Activated CD4-positive, alpha-beta T cell treated with anti-CD3 and anti-CD28 coated beads, Interleukin-2, Interleukin-6, amounts not matched to agents 100 ng/mL and 50 ng/mL, durations not matched to agents 16 hours and 8 hours (primary cell): ENCODE measurements at places on chromosomes 13 and 19.

DNA sequence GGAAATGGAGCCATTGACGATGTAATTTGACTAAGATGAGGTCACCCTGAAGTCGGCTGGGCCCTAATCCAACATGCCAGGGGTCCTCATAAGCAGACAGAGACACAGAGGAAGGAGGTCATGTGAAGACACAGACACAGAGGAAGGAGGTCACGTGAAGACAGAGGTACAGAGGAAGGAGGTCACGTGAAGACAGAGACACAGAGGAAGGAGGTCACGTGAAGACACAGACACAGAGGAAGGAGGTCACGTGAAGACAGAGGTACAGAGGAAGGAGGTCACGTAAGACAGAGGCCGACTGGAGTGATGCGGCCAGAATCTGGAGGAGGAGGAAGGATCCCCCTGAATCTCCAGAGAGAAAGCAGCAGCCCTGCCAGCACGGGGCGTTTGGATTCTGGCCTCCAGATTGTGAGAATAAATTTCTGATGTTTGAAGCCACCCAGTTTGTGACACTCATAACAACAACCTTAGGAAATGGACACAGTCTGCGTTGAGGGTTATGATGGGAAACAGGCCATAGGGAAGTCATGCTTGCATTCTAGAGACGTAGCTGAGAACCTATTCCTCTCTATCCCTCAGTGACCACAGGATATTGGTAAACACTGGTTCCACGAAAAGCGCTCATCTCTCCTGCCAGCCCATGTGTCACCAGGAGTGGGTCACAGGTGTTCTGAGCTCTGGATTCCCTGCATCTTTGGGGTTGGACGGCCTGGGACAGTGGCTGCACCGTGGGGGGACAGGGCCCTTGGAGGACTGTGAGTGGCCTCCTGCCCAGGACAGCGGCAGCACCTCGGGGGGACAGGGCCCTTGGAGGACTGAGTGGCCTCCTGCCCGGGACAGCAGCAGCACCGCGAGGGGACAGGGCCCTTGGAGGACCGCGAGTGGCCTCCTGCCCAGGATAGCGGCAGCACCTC is 108.5 kb downstream of the SOX1 start:
- DNase-seq: no peak

DNA sequence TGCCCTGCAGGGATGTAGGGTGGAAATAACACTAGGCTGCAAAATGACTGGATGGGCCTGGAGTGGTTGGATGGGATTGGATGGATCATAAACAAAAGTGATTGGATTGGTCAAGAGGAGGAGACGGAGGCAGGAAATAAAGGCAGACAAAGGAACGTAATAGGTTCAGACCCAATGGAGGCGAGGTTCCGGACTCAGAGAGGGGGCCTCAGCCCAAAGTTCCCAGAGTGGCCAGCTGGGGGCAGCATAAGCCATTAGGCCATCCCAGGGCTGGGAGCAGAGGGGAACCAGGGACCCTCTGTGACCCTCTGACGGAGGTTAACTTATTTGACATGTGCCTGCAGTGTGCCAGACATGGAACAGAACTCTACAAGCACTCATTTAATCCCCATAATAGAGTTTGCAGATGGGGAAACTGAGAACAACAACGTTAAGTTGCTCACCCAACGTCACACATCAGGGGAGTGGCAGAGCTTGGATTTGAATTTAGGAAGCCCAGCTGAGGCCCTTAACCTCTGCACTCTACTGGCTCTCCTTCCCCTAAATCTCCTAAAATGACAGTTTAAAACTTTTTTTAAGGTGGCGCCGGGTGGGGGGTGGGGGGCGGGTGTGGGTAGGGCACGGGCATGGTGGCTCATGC is 15.3 kb upstream of the MAP1S start:
- DNase-seq: peak; percentile 67

DNA sequence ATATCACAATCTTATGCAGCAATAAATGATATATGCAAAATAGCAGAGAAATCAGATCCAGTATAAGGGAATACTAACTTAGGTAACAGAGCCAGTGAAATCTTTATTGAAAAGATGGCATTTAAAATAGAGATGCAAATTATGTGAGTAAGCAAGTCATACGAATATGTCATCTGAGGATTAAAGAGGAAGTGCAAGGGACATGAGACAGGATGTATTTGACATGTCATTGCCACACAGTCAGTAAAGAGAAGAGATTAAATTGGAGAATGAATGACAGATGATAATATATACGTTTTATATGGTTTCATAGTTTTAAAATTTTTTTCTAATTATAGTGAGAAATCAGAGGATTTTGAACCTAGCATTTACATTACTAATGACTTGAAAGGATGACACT is 426.4 kb downstream of the SLITRK5 start:
- DNase-seq: no peak

DNA sequence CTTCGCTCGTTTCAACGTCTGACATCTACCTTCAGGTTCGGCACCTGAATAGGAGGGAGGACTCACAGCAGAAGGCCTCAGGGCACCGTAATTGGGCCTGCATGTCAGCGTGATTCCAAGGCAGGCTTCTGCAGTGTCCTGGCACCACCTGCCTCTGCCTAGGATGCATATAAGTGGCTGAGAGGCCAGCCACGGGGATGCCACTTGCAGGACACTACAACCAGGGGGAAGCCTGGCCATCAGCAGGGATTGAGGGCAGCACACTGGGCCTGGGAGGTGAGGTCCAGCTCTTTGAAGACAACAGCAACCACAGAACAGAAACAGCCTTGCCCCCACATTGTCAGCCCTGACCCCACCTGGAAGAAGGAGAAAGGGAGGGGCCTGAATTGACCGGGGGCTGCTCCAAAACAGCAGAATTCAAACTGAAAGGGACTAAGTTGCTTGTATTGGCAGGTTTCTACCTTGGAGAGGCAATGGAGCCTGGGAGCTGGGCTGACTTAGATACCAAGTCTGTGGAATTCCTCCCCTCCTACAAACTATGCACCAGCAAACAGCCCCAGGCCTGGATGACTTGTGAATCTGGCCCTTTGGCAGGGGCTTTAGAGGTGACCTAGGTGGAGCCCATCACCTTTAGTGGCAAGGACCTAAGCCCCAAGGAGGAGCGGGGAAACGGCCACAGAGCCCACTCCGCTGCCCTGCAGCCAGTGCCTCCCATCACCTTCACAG is 34.1 kb upstream of the POMP start:
- no peak for DNase-seq

GRCh38 chr19:18135712-18136584 is 17.0 kb upstream of the PIK3R2 start:
- DNase-seq: no peak

DNA sequence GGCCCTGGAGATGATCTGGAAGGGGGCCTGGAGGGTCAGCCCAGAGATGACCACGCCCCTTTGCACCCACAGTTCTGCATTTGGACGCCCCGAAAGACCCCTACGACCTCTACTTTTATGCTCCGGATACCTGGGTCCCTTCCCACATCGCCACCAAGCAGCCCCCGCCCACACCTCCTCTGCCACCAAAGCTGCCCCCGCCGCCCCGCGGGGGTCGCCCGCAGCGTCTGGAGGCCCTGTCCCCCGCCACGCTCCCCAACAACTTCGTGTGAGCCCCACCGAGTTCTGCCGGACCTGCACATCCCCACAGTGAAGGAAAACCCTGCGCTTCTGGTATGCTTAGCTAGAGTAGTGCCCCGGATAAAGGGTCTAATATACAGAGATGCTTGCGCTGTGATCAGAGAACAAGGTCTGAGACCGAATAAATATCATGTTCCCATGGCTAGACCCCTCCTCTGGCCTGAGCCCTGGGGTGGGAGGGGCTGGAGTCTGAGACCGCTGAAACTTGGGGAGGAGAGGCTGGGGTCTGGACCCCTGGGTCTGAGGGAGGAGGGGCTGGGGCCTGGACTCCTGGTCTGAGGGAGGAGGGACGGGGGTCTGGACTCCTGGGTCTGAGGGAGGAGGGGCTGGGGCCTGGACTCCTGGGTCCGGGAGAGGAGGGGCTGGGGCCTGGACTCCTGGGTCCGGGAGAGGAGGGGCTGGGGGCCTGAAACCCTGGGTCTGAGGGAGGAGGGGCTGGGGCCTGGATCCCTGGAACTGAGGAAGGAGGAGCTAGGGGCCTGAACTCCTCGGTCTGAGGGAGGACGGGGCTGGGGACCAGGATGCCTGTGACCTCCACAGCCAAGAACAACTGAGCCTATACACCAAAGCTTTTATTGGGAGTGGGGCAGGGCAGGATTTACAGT is 3.6 kb downstream of the GFY start:
- no peak for DNase-seq

DNA sequence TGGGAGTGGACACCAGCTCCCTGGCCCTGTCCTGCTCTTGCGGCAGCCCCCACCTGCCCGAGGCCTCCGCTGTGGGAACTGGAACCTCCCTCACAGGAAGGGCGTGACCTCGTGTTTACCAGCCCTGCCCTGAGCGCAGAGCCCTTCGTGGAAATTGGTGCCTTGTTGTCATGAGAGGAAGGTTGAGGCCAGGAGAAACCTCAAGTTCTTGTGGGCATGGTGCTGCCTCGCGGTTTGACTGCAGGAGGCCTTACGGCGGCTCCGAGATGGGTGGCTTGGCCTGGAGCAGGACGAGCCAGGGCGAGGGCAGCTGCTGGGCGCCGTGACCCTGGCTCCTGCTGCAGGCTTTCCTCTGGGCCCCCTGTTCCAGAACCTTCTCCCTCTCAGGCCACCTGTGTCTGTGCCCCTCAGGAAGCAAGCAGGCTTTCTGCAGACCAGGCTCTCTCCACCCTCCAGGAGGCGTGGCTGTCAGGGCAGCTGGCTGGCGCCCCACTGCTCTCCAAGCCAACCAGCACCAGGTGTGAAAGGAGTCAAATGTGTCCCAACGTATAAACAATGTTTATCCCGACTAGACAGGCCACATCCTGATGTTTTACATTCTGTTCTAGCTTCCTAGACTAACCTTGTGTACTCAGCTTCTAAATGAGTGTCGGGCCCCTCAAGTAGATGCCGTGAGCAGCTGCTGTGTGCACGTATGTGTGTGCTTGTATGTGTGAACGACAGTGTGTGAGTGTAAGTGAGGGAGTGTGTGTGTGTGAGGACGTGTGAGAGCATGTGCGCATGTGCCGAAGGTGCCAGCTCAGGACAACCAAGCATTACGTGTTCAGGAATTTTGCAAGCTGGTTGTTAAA is 10.4 kb upstream of the RASA3 start:
- DNase-seq: peak; percentile 75

DNA sequence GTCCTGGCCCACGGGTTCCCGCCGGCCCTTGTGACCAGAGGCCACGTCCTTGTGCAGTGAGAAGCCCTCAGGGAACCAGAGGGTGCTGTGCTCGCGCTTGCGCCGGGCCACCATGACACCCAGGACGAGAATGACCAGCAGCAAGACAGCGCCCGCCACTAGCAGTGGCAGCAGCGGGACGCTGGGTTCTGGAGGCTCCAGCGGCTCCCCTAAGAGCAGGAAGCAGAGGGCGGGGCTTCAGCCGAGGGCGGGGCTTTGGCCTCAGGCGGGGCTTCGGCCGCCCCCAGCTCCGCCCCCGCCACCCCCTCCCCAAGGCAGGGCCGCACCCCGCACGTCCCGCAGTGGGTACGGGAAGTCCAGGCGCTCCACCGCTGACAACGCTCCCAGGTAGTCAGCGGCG is 30.4 kb downstream of the NOTCH3 start:
- no peak for DNase-seq

DNA sequence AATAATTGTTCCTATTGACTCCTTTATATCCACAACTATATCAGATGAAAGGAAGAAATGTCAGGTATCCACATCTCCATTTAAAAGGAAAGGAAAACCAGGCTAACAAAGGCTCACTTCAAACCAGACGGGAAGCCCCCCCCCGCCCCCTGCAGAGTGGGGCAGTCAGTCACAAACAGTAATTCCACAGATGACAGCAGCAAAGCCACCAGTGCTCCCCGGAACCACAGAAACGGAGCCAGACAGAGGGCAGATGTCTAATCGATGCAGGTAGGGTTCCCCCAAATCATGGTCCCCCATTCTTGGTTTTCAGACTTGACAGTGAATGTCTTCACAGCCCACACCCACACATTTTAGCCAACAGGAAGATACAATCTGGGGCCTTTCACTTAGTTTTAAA is 100.8 kb downstream of the STK24 start:
- peak; percentile 73 for DNase-seq

GRCh38 chr13:28503182-28503967 is 8.4 kb upstream of the FLT1 start:
- DNase-seq: no peak

GRCh38 chr13:29545988-29546387 is 49.5 kb downstream of the SLC7A1 start:
- DNase-seq: no peak

DNA sequence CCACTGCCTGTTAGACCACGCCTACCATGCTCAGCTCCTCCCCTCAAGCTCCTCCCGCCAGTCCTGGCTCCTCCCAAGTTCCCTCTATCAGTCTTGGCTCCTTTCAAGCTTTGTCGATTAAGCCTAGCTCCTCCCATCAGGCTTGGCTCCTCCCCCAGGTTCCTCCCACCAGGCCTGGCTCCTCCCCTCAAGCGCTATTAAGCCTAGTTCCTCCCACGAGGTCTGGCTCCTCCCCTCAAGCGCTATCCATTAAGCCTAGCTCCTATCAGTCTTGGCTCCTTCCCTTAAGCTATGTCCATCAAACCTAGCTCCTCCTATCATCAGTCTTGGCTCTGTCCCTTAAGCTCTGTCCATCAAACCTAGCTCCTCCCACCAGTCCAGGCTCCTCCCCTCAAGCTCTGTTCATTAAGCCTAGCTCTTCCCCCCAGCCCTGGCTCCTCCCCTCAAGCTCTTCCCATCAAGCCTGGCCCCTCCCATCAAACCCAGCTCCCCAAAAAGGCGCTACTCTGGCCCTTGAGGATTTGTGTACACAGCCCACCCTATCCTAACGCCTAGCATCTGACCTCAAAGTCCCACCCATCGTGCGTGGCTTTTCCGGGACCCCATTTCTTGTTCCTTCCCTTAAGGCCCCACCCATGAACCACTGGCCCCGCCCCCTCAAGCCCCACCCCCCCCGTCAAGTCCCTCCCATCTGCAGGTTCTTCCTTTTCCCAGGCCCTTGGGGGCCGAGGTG is 10.0 kb downstream of the CAMSAP3 start:
- peak; percentile 51 for DNase-seq

- DNase-seq: no peak
These were observed 2139.9 kb downstream of the PCDH9 start for GRCh38 chr13:65090186-65090585.

DNA sequence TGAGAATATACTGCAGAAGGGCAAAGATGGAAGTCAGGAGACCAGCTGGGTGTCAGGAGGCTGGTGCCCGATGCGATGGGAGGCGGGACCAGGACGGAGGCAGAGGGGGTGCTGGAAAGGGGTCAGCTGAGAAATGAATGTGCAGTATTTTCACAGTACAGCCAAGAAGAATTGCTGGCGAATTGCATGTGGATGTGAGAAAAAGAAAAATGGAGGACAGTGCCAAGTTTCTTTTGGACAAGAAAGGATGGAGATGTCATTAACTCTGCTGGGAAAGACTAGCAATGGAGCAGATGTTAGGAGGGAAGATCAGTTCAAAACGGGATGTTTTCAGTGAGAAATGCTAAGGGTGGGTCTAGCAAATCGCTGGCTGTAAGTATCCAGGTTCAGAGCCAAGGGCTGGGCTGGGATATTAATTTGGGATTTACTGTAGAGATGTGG is 7.0 kb downstream of the CRYL1 start:
- DNase-seq: no peak

GRCh38 chr13:75931116-75931515 is 295.0 kb downstream of the LMO7 start:
- no peak for DNase-seq
